ENCODE measurements at places on chromosomes 6 and 20.
A peak's percentile ranks its signal among the peaks of the same experiment; 100 is the strongest.

DNA sequence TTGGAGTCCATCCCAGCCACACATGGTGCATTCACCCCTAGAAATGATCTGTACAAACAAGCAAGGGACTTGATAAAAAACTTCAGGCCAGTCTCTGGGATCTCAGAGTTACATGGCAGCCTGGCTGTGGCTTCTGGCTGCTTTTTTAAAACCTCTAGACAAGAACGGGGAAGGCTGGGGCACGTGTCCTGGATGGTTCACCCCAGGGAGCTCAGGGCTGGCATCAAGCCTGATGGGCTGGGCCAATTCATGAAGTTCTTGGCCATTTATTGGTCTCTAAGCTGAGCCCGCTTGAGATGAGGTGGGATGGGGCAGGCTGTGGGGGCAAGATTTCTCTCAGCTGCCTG is 10.4 kb upstream of the ZFAND3 start:
- DNase-seq = no peak

DNA sequence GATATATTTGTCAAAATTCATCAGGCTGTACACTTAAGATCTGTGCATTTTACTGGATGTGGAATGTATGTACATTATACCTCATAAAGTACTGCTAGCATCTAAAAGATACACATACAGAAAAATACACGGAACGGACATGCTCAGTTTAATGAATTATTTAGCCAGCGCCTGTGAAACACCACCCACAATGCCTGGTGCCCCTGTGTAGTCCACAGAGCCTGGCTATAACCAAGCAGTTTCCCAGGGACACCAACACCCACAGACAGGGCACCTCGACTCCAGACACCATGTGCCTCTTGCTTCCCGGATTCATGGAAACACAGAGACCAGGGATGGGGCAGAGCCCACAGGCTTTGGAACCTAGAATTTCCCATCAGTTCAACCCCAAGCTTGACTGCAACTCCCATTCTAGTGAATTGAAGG is 17.4 kb upstream of the ARMC12 start:
- no peak for DNase-seq

DNA sequence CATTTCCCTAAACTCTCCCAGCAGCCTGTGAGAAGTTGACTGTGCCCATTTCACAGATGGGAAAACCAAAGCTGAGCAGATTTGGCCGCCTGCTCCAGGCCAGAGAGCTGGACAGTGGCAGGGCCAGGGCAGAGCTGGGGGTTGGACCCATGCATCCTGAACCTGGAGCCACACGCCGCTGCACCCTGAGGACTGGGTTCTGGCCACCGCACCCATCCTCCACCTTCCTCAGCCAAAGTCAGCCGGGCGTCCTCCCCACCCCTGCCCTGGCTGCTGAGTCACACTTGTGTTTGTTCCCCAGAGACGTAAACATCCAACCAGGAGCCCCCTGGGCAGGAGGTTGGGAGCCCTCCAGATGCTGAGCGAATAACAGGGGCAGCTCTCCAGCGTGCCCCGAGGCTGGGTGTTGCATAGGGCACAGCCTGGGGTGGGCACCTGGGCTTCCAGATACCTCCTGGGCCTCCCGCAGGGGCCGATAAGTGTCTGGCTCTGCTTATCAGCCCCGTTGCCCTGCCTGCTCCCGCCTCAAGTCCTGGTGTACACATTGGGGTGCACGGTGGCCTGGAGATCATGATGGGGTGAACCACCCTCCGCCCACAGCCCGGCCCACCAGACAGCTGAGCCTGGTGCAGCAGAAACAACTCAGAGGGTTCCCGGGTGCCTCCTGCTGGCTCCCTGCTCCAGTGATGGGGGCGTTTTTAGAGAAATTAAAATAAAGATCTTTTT is 23.8 kb downstream of the RBM38 start:
- no peak for DNase-seq

- DNase-seq = peak; percentile 24
Measured at GRCh38 chr20:49724408-49725223, 10.9 kb upstream of the B4GALT5 start.

DNA sequence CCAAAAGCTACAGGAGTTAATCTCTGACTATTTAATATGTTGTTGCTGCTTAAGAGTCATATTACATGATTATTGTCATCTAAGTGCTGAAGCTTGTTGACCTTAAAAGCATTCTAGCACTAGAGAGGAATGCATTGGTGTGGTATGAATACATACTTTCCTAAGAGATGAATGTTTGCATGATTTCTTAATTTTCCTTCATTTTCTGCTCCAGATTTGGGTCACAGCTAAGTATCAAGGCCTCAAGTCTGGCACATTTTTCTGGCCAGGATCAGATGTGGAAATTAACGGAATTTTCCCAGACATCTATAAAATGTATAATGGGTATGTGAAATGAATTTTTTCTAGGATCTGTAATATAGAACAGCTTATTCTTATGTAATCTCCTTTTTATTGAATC is 53.6 kb downstream of the ENPP1 start:
- no peak for DNase-seq

GRCh38 chr20:36471885-36472636 is 69.3 kb upstream of the MYL9 start:
- DNase-seq = no peak

GRCh38 chr6:116351101-116351500 is 19.6 kb upstream of the DSE start:
- no peak for DNase-seq

GRCh38 chr20:17024513-17025119 is 202.2 kb upstream of the PCSK2 start:
- no peak for DNase-seq

DNA sequence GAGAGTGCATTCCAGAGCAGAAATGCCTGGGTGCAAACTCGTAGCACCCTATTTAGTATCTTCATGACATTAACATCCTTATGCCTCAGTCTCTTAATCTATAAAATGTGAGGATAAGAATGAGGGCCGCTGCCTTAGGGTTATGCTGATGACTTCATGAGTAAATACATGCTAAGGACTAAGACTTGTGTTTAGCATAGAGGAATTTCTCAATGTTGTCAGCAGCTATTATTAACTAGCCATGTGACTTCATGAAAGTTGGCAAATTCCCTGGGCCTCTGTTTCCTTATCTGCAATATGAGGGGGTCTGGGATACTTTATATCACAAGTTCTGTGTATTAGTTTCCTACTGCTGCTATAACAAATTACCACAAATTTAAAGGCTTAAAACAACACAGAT is 108.1 kb upstream of the RIPOR2 start:
- no peak for DNase-seq

DNA sequence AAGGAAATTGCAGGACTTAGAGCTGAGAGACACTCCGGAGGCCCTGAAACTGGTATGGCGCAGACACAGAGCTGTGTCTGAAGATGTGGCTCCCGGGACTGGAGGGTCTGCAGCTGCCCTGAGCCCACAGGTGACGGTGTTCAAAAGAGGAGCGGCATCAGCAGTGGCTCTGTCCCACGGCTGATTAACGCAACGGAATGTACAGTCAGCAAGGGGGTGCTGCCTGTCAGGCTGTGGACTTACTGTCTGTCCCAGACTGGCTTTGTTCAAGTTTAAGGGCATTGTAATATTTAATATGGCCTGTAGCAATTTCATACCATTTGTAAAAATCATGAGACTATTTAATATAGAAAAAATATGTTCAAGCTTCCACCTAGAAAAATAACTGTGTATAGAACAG is 228.0 kb upstream of the TAB2 start:
- no peak for DNase-seq

- no peak for DNase-seq
Measured at GRCh38 chr6:140817176-140817575, 1315.5 kb upstream of the GJE1 start.

DNA sequence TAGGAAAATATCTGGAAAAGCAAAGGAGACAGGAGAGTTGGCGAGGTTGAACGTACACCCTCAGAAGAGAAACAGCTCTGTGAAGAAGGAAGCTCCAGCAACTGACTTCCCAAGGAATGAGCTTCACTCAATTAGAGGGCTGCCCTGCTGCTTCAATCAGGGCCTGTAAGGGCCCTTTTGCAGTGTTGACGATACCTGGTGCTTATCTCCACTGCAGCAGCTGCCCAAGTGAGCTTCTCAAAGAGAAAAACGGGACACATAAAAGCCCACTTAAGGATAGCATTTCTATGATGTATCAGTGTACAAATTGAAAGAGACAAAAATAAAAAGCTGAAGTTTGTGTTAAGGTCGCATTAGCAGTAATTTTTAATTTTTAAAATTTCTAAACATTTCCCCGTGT is 16.4 kb downstream of the SEC63 start:
- DNase-seq = no peak

- DNase-seq = no peak
Measured at GRCh38 chr6:159033160-159034049, 11.4 kb downstream of the TAGAP start.

GRCh38 chr6:53321701-53322100 is 27.0 kb downstream of the ELOVL5 start:
- no peak for DNase-seq

DNA sequence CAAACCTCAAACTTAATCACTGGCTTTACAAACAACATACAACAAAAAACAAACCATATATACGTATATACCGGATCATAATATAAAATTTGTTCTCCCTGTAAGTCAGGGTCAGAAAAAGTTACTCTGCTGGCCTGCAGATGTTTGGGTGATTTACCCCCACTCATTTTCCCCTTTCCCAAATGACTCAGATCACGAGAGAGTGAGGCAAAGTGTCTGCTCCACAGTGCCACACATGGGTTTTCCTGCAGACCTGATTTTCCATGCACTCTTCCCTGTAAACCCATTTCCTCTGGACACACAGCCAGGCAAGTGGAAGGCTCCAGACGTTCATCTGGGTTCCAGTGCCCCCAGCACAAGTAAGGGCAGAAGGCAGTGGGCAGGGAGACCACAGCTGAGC is 23.5 kb downstream of the GFOD1 start:
- no peak for DNase-seq

- no peak for DNase-seq
Measured at GRCh38 chr6:46963626-46964025, 41.9 kb upstream of the ADGRF5 start.

DNA sequence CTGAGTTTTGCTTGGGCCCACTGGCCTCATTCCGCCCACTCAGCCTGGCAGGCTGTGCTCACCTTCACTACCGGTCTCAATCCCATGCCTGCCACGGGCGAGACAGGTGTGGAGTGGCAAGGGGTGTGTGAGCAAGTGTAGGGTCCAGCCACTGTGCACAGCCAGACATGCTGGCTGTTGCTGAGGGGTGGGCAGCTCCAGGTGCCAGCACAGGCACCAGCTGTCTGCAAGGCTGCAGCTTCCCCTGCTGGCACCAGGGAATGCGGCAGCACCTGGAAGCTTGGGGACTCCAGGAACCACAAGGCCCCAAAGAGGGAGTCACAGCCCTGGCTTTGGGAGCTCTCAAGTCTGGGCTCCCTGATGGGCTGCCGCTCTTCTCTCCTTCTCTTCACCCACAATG is 372.7 kb downstream of the CBLN4 start:
- DNase-seq = no peak

GRCh38 chr6:69801711-69802110 is 4.9 kb upstream of the LMBRD1 start:
- DNase-seq = no peak

GRCh38 chr20:44523746-44524145 is 1.9 kb upstream of the SERINC3 start:
- DNase-seq = no peak

DNA sequence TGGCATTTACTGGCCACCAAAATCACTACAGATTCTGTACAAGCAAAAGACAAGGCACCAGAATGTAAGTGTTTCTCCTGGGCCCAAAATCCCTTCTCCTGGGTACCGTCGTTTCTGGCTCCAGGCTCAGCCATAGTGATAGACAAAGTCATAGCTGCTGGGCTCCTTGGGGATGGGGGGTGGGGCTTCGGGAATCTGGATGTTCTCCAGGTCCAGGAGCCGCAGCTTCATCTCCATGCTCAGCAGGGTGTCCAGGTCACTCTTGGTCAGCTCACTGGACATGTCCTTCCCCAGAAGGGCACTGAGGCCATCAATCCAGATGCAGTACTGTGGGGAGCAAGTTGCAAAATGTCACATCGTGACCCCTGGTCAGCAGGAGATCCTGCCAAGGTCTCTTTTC is 39.2 kb downstream of the ELMO2 start:
- no peak for DNase-seq

DNA sequence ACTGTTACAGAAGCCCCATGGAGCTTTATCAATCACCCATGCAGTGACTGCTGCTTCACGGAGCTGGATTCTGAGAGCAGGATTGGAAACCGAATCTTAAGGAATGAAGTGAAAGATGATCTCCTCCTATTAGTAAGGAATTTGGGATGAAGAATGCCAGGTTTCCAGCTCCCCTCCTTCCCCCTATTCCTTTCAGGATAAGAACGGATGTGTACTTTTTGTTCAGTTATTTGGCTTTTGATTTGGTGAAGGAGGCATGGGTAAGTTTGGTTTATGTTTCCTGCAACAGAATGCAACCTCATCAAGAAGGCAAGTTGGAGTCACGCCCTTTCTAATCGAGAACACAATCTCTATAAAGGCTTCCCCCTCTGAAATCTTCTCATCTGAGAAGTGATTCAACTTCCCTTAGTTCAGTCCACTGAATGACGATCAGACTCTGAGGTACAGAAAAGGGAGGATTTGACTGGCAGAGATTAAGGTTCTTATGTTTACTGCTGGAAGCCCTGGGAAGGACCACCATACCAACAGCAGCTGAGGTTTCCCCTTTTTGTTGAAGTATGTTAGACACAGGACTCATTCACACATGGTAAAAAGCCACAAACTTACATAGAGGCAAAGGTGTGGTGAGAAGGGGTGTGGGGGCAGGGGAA is 5.5 kb downstream of the ELMO2 start:
- no peak for DNase-seq

GRCh38 chr6:105282631-105283585 is 103.1 kb upstream of the POPDC3 start:
- no peak for DNase-seq

- DNase-seq = no peak
Measured at GRCh38 chr6:124054034-124054433, 250.4 kb downstream of the NKAIN2 start.

- no peak for DNase-seq
Measured at GRCh38 chr20:48921883-48922820, 641 bp downstream of the ARFGEF2 start.

DNA sequence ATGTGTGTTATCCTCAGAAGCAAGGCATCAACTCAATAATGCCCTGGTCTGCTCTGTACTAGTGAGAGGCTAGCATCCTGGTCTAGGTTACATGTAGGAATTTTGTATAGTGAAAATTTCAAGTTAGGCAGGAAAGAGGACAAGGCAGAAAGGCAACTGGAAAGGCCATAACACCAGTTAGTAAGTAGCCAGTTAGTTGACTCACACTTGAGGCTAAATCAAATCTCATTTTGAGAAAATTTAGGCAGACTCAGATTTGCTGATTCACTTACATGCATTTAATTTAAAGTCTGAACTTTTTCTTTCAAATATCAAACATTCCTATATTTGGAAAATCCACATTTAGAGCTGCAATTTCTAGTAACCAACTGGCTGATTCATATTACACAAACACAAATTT is 184.5 kb upstream of the TCF21 start:
- no peak for DNase-seq

- DNase-seq = no peak
Measured at GRCh38 chr6:21742238-21742660, 148.7 kb downstream of the SOX4 start.

- DNase-seq = no peak
Measured at GRCh38 chr20:15814360-15814759, 758.9 kb downstream of the KIF16B start.

GRCh38 chr6:104682722-104683643 is 176.7 kb downstream of the HACE1 start:
- no peak for DNase-seq
